ENCODE measurements at places on chromosomes 1 and 21.

- DNase-seq = no peak
These were observed at the start of gene TMEM52 for GRCh38 chr1:1918901-1919303. Gene TMEM52 (minus strand): TSS chr1:1919279. CDS start chr1:1919265, 14 bp downstream.

DNA sequence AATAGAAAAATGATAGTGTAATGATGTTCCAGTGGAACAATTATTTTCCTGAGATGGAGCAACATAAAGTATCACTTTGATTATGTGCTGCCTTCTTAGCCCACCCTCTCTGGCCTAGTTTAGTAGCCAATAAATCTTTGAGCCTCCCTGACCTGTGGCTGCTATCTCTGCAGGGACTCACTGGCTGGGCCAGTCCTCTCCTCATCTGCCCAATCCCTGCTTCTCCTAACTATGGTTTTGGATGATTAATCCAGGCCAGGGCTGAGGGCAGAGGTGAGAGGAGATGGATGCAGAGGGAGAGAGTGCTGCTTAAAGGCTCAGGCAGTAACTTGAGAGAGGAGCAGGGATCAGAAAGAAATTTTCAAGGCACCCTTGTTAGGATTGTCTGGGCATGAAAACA lies 89.0 kb upstream of the CD34 start:
- DNase-seq = no peak

DNA sequence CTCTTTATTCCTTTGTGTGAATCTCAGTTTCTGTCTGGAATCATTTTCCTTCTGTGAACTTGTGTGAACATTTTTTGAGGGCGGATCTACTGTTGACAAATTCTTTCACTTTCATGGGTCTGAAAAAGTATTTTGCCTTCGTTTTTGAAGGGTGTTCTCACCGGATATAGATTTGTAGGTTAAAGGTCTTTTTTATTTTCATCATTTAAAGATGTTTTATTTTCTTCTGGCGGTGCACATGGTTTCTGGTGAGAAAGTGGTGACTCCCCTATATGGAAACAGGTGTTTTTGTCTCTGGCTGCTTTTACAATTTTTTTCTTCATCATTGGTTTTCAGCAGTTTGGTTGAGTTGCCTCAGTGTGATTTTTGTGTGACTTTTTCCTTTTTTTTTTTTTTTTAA lies 94.9 kb downstream of the DYRK1A start:
- no peak for DNase-seq

DNA sequence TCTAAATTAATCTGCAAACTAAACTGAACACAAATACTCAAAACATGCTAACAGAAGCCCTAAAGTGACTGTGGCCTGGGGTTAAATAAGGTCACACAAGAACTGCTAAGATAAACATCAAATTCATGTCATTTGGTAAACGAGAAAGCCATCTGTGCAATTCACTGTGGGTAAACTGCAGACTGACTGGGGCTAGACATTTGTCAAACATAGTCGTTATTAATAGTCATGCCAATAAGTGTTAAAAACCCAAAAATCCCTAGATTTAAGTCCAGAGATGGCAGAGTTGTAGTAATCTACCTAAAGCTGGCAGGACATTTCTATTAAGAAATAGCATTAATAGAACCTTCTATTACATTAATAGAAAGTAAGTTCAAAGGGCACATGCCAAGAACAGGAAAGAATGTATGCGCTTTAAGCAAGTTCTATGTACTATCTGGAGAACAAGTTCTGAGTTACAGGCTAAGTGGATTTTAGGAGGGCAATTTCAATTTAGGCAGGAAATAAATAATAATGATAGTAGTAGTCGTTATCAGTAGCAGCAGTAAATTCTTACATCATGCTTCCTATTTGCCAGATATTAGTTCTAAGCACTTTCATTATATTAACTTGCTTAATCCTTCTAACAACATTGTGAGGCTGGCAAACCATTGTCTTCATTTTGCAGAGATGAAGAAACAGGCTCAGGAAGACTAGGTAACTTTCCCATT lies 8.6 kb downstream of the EDEM3 start:
- no peak for DNase-seq

- no peak for DNase-seq
These were observed 1042.0 kb upstream of the B3GALT2 start for GRCh38 chr1:194228427-194228826.

DNA sequence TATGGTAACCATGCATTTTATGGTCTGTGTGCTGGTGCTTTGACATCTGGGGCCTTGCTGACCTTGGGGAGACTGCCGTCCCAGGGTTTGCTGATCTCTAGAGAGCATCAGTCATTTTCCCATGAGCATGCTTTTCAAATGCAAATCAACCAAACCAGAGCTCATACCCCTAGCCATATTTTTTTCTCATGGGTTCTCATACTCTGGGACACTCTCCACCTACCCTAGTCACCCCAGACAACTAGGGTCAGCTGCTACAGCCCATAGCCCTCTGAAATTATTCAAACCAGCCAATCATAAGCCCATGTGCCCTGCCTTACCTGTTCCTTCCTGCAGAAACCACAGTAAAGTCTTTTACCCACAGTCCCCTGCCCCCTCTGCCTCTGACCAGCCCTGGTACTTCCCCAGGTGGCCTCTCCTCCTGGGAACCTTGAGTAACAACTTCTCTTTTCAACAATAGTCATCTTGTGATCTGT lies 132.0 kb downstream of the MAP3K21 start:
- no peak for DNase-seq

DNA sequence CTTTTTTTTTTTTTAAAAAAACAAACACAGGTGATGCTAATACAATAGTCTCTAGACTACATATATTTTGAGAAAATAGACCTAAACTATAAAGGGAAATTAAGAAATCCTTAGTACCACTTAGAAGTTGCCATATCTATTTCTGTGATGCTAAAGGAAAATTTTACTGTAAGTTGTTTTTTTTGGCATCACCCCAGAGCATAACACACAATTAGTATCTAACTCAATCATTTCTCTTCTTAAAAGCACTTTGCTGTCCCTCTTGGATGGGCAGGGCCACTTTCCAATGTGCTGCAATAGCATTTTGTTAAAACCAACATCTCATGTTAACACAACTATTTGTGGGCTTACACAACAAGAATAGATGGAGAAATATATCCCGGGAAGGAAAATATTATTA lies 91.9 kb downstream of the GABPA start:
- no peak for DNase-seq

- no peak for DNase-seq
These were observed 55.2 kb downstream of the IRF2BP2 start for GRCh38 chr1:234554698-234555311.

- DNase-seq = no peak
These were observed 313.1 kb upstream of the TMPRSS15 start for GRCh38 chr21:18716578-18717138.

DNA sequence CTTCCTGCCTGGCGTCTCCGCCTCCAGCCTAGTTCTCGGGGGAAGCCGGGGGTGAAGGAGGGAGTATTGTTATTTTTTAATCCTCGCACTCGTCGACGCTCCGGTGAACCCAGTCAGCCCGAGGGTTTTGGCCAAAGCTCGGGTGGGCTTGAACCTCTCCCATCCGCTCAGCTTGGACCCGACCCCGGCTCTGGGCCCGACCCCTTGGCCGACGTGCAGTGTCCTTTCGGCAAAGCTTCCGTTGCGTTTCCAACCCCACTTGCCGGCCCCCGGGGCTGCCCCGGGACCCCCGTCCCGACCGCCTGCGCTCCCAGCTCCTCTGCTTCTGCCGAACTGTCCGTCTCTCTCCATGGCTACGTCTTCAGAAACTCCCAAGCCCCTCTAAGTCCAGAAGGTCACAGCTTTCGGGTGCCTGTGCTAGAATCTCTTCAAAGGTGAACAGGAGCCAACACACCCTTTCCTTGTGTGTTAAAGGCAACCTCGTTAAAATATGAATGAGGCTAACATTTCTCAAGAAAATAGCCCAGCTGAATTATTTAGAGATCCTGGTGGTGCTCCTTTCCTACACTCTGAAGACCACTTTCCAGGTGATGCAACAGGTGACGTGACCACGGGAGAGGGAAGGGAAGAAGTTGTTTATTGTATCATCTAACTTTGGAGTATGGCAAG lies 647 bp downstream of the DESI2 start:
- DNase-seq = no peak

DNA sequence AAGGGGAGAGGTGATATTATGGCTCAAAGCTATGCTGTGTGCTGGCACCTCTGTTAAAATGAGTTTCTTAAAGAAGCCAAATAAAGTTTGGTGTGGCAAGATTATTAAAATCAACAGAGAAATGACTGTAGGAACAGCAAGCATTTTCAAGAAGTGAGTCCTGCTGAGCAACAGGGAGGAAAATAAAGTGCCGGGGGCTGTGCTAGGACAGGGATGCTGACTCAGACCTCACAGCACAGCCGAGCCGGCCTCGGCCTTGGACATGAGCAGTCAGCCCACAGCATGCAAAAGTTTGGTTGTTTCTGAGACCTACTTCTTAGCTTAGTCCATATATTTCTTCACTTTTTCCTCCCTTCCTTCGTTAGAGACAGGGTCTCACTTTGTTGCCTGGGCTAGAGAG lies 19.2 kb downstream of the CNIH3 start:
- no peak for DNase-seq

- DNase-seq = no peak
These were observed 117.7 kb downstream of the CTH start for GRCh38 chr1:70528590-70529333.

GRCh38 chr1:183996396-183996795 lies 41.1 kb downstream of the COLGALT2 start:
- no peak for DNase-seq

DNA sequence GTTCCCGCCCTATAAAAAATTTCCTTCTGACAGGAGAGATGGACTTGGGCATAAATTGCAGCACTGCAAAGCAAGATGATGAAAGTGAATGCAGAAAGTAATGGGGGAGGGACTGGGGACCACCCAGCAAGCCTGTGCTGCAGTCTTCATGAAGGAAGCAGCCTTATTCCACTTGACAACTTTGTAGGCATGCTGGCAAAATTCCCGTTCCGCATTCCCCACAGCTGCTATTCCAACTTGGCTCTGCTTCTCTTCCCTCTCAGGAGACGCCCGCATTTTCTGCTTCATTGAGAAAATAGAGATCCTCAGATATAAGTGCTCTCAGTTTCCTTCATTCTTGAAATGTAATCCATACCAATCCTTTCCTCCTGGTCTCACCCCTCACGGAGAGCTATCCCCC lies 2.4 kb downstream of the HMGB4 start:
- no peak for DNase-seq

DNA sequence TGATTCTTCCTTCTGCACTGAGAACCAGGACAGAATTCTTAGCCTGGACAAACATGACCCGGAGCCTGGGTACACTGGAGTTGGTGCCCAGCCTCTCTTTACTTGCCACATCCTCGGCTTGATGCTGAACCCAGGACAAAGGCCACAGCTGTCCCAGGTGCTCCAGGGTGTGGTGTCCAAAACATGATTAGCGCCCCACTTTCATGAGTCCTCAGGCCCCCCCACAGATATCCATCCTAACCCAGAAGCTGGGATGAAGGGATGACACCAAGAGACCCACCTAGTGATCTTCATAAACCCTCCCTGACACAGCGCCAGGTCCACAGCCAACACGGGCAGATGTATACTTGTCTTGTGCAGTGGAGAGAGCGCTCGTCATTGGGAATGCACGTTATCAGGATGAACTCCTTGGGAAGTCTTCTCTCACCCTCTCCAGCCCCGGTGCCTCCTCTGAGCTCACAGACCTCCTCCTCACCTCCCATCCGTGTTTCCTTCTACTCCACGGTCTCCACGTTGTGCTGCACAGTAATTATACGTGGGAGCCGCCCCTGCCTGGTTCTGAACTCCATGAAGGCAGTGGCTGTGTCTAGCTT lies 3.6 kb downstream of the ABCA4 start:
- no peak for DNase-seq

- no peak for DNase-seq
These were observed 40.5 kb downstream of the GLIS1 start for GRCh38 chr1:53698384-53698980.

DNA sequence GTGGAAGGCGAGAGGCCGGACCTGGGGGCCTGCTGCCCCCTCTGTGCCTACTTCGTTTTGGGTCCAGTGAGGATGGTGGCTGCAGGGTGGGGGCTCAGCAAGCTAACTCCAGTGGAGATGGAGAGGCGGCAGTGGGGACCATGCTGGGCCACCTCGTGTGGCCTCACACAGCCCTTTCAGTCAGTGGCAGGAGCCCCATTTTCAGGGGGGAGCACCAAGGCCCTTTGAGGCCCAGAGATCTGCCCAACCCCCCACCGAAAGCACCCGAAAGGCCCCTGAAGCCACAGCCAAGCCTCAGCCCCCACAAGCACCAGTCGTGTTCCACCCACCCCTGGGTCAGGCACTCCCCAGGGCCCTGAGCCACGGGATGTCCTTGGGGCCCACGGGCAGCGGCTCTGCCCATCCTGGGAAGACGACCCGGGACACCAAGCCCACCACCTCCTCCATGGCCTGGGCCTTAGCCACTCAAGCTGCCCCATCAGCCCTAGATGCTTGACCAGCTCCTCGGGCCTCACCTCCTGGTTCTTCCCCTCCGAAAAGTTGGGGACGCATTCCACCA lies 345 bp downstream of the FTCD start:
- DNase-seq = no peak

- DNase-seq = no peak
These were observed 1.2 kb downstream of the EFNA1 start for GRCh38 chr1:155128755-155129473.

- DNase-seq = no peak
These were observed 300.4 kb upstream of the RUNX1 start for GRCh38 chr21:35349376-35350080.

- no peak for DNase-seq
These were observed 14.0 kb upstream of the GBP5 start for GRCh38 chr1:89286549-89287180.

DNA sequence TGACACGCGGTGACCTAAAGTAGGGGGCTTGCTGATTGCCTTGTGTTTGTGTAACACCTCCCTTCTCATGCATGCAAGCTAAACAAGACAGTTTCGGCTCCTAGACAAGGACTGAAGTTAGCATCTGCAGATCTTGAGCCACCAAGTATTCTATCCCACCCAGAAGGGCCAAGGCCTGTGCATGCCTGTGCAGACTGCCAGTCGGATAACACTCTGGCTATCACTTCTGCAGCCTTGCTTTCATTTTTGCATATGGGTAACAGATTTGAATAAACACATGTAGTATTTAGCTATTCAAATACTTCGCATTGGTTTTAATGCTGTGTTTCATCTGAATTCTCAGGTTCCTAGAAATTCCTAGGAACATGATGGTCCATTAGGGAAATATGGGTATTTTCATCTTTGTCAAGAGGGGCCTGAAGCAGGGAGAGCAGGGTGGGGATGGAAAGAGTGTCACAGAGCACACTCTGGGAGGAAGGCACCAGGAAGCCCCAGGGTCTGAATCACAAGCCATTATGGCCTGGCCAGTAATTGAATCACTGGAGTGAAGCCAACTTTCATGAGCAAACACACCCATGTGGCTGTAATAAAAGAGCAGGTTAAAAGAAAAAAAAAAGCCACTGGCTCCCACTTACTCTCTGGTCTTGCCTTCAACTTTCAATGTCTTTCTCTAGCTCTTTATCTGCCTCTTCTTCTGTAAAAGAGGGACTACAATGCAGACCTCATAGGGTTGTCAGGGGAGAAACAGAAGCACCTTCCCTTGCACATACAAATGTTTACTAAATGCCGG lies 28.3 kb downstream of the GADD45A start:
- no peak for DNase-seq
